Osteoblast (primary cell): ENCODE measurements at places on chromosomes 16 and 17. TPM values are rescaled to one million over a fixed set of nuclear protein-coding genes. Genes with fewer than 3 reads are reported as not detected.

GRCh38 chr17:51770027-51770759 lies 388.3 kb downstream of the CA10 start:
- no peak overlapping the region for H3K27ac ChIP-seq
- H3K4me3 ChIP-seq, result no peak overlapping the region
- no peaks in the 10 kb centered on the region for H3K27me3 ChIP-seq
- no peaks in the 10 kb centered on the region for H3K4me1 ChIP-seq
- no peaks in the 10 kb centered on the region for H3K36me3 ChIP-seq

GRCh38 chr17:47953909-47954308 lies 3.8 kb downstream of the PRR15L start:
- no peak overlapping the region for H3K27ac ChIP-seq
- H3K4me3 ChIP-seq, result no peak overlapping the region
- no peak for DNase-seq
- peaks cover 11% of the 10 kb centered on the region for H3K4me1 ChIP-seq

DNA sequence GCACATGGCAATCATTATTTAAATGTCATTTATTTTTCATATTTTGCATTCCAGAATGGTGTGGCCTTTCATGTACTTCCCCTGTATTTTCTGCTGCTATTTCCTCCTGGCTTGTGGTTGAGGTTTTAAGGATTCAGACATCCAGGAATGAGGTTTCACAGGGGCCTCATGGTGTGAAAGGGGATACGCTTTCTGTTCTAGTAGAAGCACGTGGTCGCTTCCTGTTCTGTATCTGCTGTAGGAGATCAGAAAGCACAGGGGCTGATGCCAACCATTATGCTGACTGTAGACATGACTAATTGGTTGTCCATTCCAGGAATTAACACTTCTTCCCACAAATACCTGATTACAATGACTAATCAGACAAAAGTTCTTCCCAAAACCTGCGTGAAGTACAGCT lies 405.9 kb downstream of the SHISA9 start:
- no peak overlapping the region for H3K4me3 ChIP-seq
- H3K36me3 ChIP-seq, result no peaks in the 10 kb centered on the region
- no peak overlapping the region for H3K27ac ChIP-seq
- H3K4me1 ChIP-seq, result no peaks in the 10 kb centered on the region
- H3K27me3 ChIP-seq, result no peaks in the 10 kb centered on the region

- no peaks in the 10 kb centered on the region for H3K4me1 ChIP-seq
- DNase-seq, result no peak
- H3K36me3 ChIP-seq, result peaks cover 22% of the 10 kb centered on the region
- no peak overlapping the region for H3K27ac ChIP-seq
These were observed 26.0 kb upstream of the ERN1 start for GRCh38 chr17:64155751-64156544.

Gene HSBP1
- total RNA-seq, result 18.8 and 25.0 TPM in 2 replicates

Gene TMEM220
- total RNA-seq, result 3.2 and 3.3 TPM in 2 replicates
